Hypothalamus (tissue), 51 donors: ENCODE measurements at places on chromosomes 7 and 10.

GRCh38 chr10:97883092-97883485 lies 33.4 kb downstream of the GOLGA7B start:
- no peak for DNase-seq

- DNase-seq = no peak
These were observed 897.1 kb downstream of the GATA3 start for GRCh38 chr10:8951440-8952089.

GRCh38 chr10:93548376-93549071 lies 17.9 kb upstream of the FFAR4 start:
- DNase-seq = no peak

DNA sequence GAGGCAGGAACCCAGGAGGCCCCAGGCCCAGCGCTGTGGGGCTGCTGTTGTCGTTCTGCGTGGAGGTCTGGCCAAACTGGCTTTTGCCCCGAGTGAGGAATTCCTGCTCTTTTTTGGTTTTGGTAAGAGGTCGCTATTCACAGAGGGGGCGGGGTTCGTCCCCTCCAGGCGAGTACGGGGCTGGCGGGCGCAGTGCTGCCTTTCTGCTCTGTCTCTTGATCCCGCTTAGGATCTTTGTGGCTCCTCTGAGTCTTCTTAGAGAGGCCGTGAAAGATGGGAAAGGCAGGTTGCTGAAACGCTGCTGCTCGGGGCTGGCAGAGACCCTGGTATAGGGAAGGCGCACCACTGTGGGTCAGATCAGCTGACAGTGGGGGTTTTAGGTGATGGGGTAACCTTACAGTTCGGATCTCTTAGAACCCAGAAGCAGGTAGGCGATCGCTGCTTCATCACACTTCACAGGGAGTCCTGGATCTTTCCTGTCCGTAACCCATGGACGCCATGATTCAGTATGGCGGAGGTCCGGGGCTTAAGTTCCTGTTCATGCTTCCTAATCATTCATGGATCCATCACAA lies 136.7 kb downstream of the KIF20B start:
- no peak for DNase-seq

GRCh38 chr10:69268761-69269416 lies 9.4 kb upstream of the HK1 start:
- no peak for DNase-seq
